ENCODE measurements at places on chromosomes 11 and 22.

DNA sequence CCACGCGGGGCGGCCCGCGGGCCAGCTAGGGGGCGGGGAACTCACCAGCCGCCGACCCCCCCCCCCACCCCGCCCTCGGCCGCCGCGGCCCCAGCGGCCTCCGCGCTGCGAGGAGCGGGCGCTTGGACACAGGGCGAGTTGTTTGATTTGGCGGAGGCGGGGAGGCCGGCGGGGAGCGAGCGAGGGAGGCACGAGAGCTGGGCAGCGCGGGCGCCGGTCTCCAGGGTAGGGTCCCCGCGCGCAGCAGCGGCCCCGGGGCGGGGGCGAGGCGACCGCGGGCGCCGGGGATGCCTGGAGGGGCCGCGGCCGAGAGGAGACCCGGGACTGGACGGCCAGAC lies 64.4 kb downstream of the NAV2 start:
- no peak for DNase-seq

GRCh38 chr22:30474121-30474520 lies 2.3 kb upstream of the SEC14L3 start:
- no peak for DNase-seq

DNA sequence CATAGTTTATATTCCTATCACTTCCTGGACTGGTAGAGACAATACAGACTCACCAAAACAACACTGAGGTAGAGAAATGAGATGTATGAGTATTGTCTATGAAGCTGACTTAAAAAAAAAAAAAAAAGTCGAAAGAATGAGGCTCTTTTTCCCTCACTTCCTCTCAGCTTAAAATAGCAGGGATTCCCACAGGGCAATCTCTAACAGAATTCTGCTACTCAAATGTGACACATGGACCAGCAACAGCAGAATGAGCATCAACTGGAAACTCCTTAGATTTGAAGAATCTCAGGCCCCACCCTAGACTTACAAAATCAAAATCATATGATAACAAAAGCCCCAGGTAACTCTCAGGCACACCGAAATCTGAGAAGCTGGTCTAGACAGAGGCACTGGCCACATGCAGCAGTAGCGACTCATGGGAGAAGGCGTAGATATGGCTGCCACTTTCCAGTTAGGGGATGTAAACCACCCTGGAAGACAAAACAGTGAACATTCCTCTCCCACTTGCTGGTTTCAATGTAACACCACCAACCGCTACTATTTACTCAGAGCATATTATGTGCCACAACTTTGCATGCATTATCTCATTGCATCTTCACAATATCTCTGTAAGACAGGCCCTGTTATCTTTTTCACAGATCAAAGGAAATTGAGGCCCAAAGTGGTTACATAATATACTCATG lies 128.0 kb downstream of the RBFOX2 start:
- peak; percentile 54 for DNase-seq

DNA sequence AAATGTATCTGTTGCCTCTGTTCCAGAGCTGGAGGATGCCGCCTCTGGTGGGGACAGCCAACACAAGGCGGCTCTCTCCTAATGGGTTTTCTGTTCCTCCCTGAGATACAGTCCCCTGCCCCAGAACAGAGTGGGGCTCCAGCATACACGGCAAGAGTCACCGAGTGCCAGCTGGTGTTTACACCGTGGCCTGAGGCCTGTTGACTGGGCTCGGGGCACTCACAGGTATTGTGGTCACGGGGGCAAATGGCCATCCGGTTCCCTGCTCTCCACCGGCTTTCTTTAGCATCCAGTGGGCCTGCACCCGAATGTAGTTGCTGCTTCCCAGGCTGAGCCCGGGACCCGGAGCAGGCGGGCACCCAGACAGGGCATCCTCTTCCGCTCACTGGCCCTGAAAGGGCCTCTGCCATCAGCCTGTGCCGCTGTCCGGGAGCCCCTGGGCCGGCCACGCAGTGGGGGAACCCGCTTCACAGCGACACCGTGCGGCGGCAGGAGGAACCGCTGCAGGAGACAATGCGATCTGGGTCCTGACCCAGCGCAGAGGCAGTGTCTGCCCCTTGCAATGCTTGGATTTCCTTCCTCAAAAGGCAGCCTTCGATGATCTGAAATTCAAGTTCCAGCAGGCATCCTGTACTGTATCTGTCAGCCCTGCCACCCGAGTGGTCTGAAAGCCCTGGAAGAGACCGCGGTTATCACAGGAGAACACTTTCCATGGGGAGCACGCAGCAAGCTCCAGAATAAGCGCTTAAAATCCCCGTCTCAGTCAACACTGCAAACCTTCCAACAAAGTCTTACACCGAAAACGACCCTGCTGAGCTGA lies 859 bp upstream of the KRTAP5-5 start:
- peak; percentile 30 for DNase-seq

DNA sequence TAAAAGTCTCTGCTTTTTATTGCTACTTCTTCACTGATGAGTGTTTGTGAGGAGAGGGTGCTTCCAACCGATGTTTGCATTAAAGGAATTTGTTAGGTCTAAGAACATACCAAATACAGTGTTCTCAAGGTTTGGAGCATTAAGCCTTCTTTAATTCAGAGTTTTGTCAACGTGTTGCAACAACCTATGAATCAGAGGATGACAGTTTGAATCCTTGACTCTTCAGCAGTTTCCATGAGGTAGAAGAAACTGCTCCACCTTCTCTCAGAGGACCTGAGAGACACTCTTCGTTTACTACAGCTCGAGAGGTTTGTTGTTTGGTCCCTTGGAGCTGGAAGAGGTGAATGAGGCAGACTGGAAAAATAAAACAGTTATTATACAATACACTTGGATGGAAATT lies 55.7 kb downstream of the NCAM1 start:
- no peak for DNase-seq

DNA sequence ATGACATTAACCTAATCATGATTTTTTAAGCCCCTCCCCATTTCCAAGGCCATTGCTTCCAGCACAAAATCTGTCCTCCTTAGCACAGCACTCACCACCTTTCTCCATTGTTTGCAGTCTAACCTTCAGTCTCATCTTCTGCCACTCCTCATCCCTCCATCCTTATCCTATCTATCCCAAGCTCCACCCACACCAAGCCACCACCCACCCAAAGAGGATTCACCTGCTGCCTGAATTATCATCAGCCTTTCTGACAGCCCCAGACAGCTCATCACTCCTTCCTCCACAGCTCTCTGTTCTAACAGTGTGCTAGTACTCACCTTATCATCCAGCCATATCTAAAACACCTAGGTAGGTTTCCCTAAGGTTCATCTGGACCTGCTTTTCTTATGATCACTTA lies 20.7 kb upstream of the SMCO4 start:
- DNase-seq, result no peak

- DNase-seq, result no peak
Measured at GRCh38 chr22:20656516-20656901, 117.4 kb upstream of the SERPIND1 start.

DNA sequence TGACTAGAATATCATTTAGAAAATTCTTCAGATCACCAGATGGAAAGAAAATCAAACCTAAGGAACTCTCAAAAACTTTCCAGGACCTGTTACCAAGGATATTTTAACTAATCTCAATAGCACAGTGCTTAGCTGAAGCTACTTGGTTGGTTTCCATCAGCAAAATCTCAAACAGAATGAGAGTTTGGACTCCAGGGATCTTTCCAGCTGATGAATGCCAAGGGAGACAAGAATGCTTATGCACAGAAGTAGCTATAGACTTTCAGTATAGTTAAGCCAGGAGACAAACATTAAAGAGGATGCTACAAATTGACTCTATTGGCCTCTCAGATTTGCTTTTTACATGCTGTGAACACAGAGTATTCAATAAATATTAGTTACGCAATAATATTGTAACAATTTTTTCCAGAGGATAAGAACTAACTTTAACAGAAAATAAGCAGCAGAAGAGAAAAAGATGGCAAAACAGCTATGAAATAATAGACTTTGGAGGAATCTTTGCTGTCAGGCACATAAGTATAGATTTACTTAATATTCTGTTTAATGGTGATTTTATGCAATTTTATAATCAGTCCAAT lies 331.4 kb downstream of the DLG2 start:
- DNase-seq, result no peak

- DNase-seq, result no peak
Measured at GRCh38 chr11:108112057-108112456, 9.3 kb upstream of the ACAT1 start.

GRCh38 chr11:118610225-118610772 lies 2.9 kb downstream of the PHLDB1 start:
- DNase-seq, result no peak

GRCh38 chr22:37607010-37607934 lies 1.4 kb upstream of the GGA1 start:
- peak; percentile 76 for DNase-seq

DNA sequence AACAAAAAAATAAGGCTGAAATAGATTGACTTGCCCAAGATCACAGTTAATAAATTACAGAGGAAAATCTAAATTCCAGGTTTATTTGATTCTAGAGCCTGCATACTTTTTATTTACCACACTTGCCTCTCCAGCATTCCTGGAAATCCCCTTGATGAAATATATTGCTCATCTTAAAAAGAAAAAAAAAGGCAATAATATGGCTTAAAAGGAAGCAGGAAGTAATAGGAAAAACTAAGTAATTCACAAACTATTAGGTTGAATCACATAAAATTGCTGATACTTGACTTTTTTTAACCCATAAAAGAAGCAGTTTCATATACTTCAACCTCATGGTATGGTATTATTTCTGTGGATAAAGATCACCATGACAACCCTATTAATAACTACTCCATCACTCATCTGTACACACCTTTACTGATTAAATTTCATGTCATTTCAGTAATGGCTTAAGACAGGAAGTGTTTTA lies 52.9 kb downstream of the COPB1 start:
- DNase-seq, result no peak

DNA sequence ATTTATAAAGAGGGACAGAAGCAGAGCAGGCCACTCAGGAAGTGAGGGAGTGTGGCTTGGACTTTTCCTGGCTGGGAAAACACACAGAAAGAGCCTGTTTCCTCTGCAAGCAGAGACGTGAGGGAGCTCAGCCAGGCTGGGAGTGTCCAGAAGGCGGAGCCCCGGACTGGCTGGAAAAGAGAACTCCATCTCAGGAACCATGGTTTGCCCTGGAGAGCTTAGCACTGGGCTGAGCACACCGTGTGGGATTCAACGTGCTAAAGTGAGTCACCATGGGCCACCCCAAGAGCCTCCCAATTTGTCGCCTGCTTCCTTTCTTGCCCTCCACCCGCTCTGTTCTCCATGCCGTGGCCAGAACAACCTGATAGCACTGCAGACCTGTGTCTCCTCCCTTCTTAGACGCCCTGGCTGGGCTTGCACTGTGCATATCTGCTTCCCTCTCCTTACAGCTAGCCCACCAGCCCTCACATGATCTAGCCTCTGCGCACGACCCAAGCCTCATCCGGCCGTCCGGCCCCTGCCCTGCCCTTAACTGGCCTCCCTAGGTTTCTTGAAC lies 51.8 kb downstream of the GALNT18 start:
- no peak for DNase-seq

- no peak for DNase-seq
Measured at GRCh38 chr11:130602641-130603334, 154.3 kb downstream of the ADAMTS15 start.

DNA sequence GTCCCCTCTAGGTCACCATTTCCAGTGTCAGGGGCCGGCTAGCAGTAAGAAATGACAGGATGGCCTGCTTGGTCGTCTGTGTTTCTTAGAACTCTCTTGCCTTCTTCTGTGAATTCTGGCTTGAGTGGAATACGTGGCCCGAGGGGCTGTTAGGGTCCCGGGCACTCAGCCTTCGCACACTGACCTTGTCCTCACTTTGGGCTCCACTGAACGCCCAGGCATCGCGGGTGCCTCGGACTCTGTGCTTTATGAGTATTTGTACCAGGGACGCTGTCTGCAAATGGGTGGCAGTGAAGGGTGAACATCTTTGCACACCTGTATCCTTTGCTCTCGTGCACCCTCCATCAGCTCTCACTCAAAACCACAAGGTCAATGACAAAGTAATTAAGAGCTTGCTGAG lies 123.4 kb upstream of the ANO1 start:
- no peak for DNase-seq

DNA sequence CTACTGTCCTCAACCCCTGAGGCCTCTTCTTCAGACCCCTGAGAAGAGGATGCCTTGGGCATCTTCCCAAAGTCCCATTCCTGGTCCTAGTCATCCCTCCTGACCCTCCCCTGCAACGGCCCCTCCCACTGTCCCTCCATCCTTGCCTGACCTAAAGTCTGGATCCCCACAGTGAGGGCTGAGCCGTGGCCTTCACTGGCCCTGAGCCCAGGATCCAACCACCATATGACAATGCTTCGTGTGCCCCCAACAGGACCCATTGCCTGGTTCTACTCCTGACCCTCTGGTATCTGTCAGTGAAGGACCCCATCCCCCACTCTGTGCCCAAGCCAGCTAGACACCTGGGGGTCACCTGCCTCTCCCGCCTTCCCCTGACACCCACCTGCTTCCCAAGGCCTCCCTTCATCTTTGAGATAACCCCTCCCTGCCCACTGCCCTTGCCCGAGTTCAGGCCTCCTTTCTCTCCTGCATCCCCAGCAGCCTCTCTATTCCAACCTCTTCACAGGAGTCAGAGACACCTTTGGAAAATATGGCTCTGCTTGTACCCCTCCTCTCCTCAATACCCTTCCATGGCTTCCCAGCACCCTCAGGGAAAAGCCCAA lies 48.0 kb downstream of the LRRC32 start:
- no peak for DNase-seq

DNA sequence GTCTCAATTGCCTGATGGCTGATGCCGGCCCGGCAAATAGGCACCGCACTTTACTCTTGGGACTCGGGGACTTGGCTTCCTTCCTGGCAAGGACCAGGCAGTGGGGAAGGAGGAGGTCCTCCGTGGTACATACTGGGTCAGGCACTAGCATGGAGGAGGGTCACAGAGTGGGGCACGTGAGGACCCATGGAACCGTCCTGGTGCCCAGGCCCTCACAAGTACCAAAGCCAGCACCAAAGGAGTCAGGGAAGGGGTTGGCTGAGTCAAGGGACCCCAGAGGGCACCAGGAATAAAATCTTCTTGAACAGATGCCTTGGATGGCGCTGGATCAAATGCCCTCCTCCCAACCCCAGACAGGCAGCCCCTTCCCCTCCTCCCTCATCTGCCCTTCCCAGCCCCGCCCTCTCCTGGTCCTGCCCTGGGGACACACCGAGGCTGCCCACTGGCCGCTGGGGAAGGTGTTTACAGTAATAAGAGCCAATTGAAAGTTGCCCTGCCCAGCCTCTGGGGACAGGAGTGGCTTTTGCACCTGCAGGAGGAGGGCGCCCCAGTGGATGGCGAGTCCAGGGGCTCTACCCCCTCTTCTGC lies 5.6 kb upstream of the CARNS1 start:
- DNase-seq, result peak; percentile 28

GRCh38 chr11:15223318-15223717 lies 108.6 kb downstream of the INSC start:
- DNase-seq, result no peak

- DNase-seq, result no peak
Measured at GRCh38 chr11:133118563-133119268, 413.6 kb downstream of the OPCML start.

DNA sequence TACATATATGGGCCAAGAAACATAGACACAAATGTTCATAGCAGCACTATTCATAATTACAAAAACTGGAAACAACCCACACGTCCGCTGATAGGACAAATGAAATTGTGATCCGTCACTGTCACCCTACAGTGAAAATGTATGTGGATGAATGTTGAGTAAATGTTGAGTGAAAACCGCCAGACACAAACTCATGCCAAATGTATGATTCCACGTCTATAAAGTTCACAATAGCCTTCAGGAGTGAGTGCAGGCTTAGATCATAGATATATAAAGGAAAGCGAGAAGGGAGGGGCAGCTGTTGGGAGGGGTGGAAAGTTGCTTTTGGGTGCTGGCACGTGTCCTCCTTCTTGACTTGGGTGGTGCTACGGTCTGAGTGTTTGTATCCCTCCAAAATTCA lies 33.6 kb downstream of the DBX1 start:
- DNase-seq, result no peak

GRCh38 chr11:121415856-121416255 lies 36.3 kb upstream of the SORL1 start:
- no peak for DNase-seq
